ENCODE measurements at places on chromosomes 16 and 17.

DNA sequence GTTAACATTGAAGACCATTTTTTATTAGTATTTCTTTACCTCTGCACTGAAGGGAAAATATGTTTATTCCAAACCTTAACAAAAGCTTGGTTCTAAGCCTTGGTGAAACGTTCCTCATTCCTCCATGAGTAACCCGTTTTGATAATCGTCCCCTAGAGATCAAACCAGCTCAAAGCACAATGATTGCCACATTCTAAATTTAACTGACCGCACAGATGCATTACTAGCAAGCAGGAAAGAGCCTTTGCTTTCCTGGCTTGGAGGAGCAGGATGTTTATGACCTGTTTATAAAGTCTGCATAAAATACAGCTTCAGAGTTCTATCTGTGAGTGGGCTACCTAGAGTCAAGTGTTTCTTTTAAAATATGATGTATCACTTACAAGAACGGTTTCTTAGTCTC is 193.8 kb downstream of the TMEM114 start:
- no peak for DNase-seq

- DNase-seq = no peak
These were observed 19.0 kb upstream of the FA2H start for GRCh38 chr16:74793571-74793970.

- no peak for DNase-seq
These were observed 119.5 kb downstream of the MSI2 start for GRCh38 chr17:57375770-57376225.

- no peak for DNase-seq
These were observed 6.3 kb downstream of the C17orf50 start for GRCh38 chr17:35766903-35767510.

DNA sequence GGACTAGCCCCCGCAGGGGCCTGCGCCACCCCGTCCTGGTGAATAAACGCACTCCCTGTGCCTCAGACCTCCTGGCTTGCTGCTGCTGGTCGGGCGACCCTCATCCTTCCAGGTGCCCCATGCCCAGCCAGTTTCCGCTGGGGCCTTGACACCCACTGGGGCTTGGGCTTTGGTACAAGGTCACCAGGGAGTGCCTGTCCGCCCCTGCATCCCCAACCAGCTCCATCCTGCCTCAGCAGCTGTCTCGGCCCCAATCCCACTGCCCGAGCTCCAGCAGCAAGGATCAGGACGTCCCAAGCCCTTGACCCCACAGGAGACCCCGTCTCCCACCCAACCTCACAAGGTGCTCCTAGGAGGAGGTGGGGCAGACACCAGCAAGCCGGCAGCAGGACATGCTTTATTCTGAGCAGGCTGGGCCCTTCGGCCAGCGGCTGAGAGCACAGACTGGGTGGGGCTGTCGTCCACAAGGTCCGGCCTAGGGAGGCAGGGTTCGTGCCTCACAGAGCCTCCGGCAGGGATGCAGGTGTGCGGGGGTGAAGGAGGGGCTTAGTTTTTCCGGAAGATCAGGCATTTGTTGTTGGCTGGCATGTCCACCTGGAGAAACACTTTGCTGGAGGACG is 1.9 kb downstream of the METTL26 start:
- DNase-seq = no peak

DNA sequence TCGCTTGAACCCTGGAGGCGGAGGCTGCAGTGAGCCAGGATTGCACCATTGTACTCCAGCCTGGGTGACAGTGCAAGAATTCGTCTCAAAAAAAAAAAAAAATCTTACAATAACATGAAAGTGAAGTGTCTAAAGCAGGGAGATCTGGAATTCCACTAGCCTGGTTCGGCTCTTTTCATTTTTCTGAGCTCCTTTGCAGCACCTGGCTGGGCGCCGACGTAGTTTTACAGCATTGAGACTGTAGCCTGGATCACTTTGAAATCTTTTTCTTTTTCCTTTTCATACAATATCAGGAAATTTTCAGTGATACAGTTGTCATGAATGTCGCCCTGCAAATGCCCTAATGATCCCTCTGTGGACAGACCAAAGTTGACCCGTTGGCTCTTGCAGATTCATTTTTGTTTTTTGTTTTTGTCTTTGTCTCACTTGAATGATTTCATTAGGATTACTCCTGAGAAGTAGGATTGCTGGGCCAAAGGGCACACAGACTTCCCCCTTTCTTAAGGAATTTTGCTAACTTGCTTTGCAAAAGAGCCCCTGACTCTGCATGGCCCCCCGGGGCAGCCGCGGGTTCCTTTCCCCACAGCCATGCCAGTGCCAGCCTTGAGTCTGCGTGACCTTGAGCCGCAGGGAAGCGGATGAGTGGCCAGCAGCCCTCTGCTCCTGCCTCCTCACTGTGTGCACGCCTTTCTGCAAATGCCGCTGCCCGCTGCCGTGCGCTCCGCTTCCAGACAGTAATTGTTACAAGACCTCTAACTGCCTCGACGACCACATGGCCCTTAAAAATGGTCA is 28.0 kb downstream of the CRISPLD2 start:
- no peak for DNase-seq

DNA sequence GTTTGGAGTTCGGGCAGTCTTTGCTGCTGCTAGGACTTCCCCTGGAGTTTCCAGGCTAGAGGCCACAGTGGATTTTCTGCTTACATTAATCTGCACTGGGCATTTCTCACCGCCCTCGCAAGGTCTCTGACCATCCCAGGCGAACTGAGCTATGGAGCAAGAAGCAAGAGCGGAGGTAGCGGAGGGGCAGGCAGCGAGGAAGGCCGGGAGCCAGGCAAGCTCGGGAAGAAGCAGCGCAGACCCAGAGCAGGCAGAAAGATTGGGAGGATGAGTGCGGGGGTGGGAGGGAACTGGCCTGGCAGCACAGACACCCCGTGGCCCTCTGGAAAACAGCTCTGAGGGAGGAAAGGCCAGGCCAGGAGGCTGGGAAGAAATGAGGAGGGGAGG is 3.8 kb downstream of the COTL1 start:
- DNase-seq = no peak
